Heart left ventricle (tissue), 16 donors: ENCODE measurements at places on chromosomes 2 and 18. TPM values are rescaled to one million over a fixed set of nuclear protein-coding genes. Genes with fewer than 3 reads are reported as not detected.

- H3K4me3 ChIP-seq: peak overlapping the region; percentile 57
- no peaks in the 10 kb centered on the region for H3K36me3 ChIP-seq
- H3K4me1 ChIP-seq: peaks cover 5% of the 10 kb centered on the region
- peaks cover 29% of the 10 kb centered on the region for H3K27me3 ChIP-seq
- H3K27ac ChIP-seq: no peak overlapping the region
Measured at GRCh38 chr2:154698721-154699574, 453 bp downstream of the KCNJ3 start.

- no peak for DNase-seq
- peaks cover 4% of the 10 kb centered on the region for H3K27me3 ChIP-seq
- H3K27ac ChIP-seq: no peak overlapping the region
- peaks cover 14% of the 10 kb centered on the region for H3K4me1 ChIP-seq
- no peaks in the 10 kb centered on the region for H3K36me3 ChIP-seq
Measured at GRCh38 chr2:154694881-154695280, 3.6 kb upstream of the KCNJ3 start.

- H3K36me3 ChIP-seq: no peaks in the 10 kb centered on the region
- no peak overlapping the region for H3K4me3 ChIP-seq
- no peaks in the 10 kb centered on the region for H3K27me3 ChIP-seq
- DNase-seq: no peak
- H3K27ac ChIP-seq: no peak overlapping the region
Measured at GRCh38 chr2:235538144-235538639, 44.3 kb downstream of the AGAP1 start.

- H3K4me3 ChIP-seq: no peak overlapping the region
- H3K27me3 ChIP-seq: no peaks in the 10 kb centered on the region
- DNase-seq: no peak
- H3K4me1 ChIP-seq: no peaks in the 10 kb centered on the region
- H3K27ac ChIP-seq: no peak overlapping the region
Measured at GRCh38 chr2:129248198-129248597, 731.3 kb upstream of the RAB6C start.

DNA sequence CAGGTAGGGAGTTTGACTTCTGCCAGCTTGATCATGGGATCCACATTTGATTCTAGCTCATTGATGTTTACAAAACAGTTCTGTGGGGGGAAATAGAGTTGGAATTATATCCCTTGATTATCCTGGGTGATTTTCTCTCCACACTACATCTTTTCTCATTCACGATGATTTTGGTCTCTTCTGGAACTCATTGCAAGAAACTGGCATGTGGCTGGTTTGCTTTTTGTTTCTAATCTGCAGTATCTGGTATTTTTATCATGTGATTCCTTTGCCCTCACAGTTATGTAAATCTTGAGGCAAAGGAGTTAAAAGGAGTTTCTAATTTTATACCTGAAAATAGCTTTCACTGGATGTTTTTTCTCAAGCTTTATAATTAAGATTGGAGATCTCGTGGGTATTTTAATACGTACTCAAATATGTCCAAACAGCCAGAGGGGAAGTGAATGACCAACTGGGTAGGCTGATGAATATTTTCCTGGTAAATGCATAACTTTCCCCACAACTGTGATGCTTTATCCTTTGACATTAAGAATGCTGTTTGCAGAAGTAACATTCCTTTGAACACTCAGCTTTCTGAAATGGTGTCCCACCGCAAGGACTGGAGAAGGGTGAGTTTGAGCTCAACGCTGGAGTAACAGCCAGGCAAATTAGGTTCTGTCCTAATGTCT is 502.9 kb upstream of the ZEB2 start:
- no peaks in the 10 kb centered on the region for H3K36me3 ChIP-seq
- DNase-seq: no peak
- peak overlapping the region; percentile 3 for H3K4me3 ChIP-seq
- H3K27ac ChIP-seq: no peak overlapping the region
- peaks cover 12% of the 10 kb centered on the region for H3K4me1 ChIP-seq

GRCh38 chr18:29596959-29597358 is 1420.0 kb upstream of the CDH2 start:
- H3K4me3 ChIP-seq: no peak overlapping the region
- H3K4me1 ChIP-seq: no peaks in the 10 kb centered on the region
- no peaks in the 10 kb centered on the region for H3K36me3 ChIP-seq
- H3K27me3 ChIP-seq: no peaks in the 10 kb centered on the region
- H3K27ac ChIP-seq: no peak overlapping the region
- DNase-seq: no peak

DNA sequence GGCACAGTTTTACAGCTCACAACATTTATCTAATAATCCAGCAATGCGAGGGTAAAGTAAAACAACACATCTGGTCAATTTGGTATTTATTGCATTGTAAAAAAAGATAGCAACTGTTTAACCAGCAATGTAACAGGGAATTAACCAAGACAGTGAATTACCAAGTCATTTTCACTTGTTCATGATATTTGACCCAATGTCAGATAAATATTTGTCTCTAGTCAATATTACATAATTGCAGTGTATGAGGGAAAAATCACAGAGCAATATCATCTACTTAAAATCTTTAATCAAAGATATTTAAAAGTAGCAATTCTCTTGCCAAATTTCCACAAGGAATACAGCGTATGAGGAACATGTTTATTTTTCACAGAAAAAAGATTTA is 1265.1 kb upstream of the CHAC2 start:
- H3K27me3 ChIP-seq: no peaks in the 10 kb centered on the region
- peaks cover 18% of the 10 kb centered on the region for H3K4me1 ChIP-seq
- no peak overlapping the region for H3K4me3 ChIP-seq
- H3K36me3 ChIP-seq: no peaks in the 10 kb centered on the region
- H3K27ac ChIP-seq: no peak overlapping the region
- DNase-seq: no peak

GRCh38 chr2:141871913-141872634 is 258.7 kb downstream of the LRP1B start:
- no peak overlapping the region for H3K27ac ChIP-seq
- DNase-seq: no peak
- no peaks in the 10 kb centered on the region for H3K27me3 ChIP-seq
- no peak overlapping the region for H3K4me3 ChIP-seq
- H3K36me3 ChIP-seq: no peaks in the 10 kb centered on the region

GRCh38 chr2:121248766-121249343 is 36.1 kb downstream of the TFCP2L1 start:
- no peaks in the 10 kb centered on the region for H3K4me1 ChIP-seq
- no peak overlapping the region for H3K4me3 ChIP-seq
- no peaks in the 10 kb centered on the region for H3K36me3 ChIP-seq

- DNase-seq: no peak
- H3K4me1 ChIP-seq: no peaks in the 10 kb centered on the region
- no peaks in the 10 kb centered on the region for H3K27me3 ChIP-seq
- H3K27ac ChIP-seq: no peak overlapping the region
Measured at GRCh38 chr18:61173554-61173953, 159.7 kb upstream of the CDH20 start.

DNA sequence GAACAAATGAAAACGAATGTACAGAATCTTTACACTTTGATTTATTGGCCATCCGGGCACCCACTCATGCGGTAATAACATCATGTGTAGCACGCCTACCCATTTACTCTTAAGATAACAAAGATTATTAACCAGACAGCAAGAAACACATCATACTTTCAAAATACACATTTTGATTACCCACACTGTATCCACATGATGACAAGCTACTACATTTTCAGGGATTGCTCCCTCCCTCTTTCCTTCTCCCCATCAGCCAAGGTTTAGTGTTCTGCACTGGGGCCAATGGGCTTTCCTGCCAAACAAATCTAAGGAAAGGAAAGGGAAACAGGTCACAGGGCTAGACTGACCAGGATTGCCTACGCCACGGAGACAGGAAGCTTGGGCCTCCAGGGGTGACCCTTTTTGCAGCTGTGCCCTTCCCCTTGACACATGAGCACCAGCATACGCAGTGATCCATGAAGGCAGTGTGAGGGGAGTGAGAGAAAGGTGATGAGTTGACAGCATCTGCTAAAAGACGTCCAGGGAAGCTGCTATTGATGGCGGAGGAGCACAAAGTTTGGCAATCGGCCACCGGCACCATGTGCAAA is 76.5 kb downstream of the ZNF521 start:
- H3K4me3 ChIP-seq: no peak overlapping the region
- H3K27ac ChIP-seq: no peak overlapping the region
- H3K27me3 ChIP-seq: no peaks in the 10 kb centered on the region
- no peak for DNase-seq
- H3K4me1 ChIP-seq: peaks cover 8% of the 10 kb centered on the region

DNA sequence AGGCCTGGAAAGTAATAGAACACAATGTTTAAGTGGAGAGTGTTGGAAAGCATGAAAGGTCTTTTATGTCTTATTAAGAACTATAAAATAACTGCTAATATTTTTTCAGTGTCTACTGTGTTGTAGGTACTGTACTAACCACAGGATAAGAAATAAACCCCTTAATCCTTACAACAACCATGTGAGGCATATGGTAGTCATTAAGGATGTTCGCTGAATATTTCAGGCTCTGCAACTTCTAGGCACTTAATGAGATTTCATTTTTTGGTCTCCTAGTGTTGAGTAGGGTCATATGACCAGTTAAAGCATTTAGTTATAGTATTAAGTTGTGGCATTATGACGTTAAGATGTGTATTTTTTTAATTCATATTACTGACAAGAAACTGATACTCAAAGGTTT is 346.6 kb upstream of the KCNH7 start:
- H3K27me3 ChIP-seq: no peaks in the 10 kb centered on the region
- no peak for DNase-seq
- no peak overlapping the region for H3K4me3 ChIP-seq
- no peaks in the 10 kb centered on the region for H3K4me1 ChIP-seq

GRCh38 chr18:50548160-50548559 is 11.7 kb upstream of the MAPK4 start:
- H3K27me3 ChIP-seq: no peaks in the 10 kb centered on the region
- H3K4me1 ChIP-seq: no peaks in the 10 kb centered on the region
- DNase-seq: no peak
- H3K4me3 ChIP-seq: no peak overlapping the region
- no peaks in the 10 kb centered on the region for H3K36me3 ChIP-seq

- no peaks in the 10 kb centered on the region for H3K4me1 ChIP-seq
- H3K27ac ChIP-seq: no peak overlapping the region
- DNase-seq: no peak
- no peak overlapping the region for H3K4me3 ChIP-seq
- H3K36me3 ChIP-seq: no peaks in the 10 kb centered on the region
- H3K27me3 ChIP-seq: no peaks in the 10 kb centered on the region
Measured at GRCh38 chr18:8351161-8351560, 258.1 kb upstream of the RAB12 start.

DNA sequence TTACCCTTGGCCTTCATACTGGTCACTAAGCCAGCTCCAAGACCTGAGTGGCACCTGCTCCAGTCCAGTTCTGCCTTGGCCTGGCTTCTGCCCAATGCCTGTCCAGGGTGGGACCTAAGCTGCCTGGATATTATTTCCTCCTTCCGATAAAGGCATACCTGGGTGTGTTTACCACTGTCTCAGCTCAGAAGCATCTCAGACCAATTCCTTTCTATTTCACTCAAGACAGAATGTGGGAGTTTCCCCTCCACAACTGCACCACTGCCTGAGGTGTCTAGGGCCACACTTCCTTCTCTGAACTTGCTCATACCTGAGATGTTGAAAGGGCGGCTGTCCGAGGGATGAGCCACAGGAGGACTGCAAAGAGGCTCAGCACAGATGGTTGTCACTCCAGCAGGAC is 18.4 kb upstream of the CAB39 start:
- no peak overlapping the region for H3K4me3 ChIP-seq
- no peak overlapping the region for H3K27ac ChIP-seq
- no peaks in the 10 kb centered on the region for H3K27me3 ChIP-seq
- DNase-seq: no peak
- H3K4me1 ChIP-seq: no peaks in the 10 kb centered on the region

DNA sequence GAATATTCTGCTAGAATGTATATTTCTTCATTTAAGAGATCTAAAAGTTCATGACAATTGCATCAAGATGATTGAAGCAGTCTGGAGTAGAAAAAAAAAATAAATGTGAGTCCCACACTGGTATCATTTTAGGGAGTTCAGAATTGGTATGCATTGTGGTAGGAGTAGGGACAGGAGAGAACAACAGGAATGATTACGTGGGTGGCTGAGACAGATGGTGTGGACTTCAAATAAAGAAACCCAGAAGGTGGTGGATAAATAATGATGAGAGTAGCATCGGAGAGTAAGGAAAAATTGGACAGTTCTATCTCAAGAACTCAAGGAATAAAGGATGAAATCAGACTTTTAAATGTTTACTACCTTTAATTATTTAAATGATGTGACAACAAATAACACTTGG is 289.6 kb downstream of the GALNT13 start:
- H3K27me3 ChIP-seq: no peaks in the 10 kb centered on the region
- H3K27ac ChIP-seq: no peak overlapping the region
- no peak for DNase-seq
- H3K4me1 ChIP-seq: no peaks in the 10 kb centered on the region

GRCh38 chr2:168539945-168540344 is 83.9 kb downstream of the CERS6 start:
- H3K27ac ChIP-seq: no peak overlapping the region
- no peaks in the 10 kb centered on the region for H3K36me3 ChIP-seq
- DNase-seq: no peak
- no peaks in the 10 kb centered on the region for H3K27me3 ChIP-seq
- no peak overlapping the region for H3K4me3 ChIP-seq

GRCh38 chr2:206937555-206937954 is 1.8 kb upstream of the CPO start:
- no peak overlapping the region for H3K4me3 ChIP-seq
- DNase-seq: no peak
- H3K27me3 ChIP-seq: no peaks in the 10 kb centered on the region
- H3K4me1 ChIP-seq: no peaks in the 10 kb centered on the region
- no peaks in the 10 kb centered on the region for H3K36me3 ChIP-seq

- H3K4me3 ChIP-seq: no peak overlapping the region
- no peaks in the 10 kb centered on the region for H3K27me3 ChIP-seq
- H3K4me1 ChIP-seq: no peaks in the 10 kb centered on the region
- DNase-seq: no peak
- H3K27ac ChIP-seq: no peak overlapping the region
Measured at GRCh38 chr2:228016402-228016801, 145.0 kb downstream of the DAW1 start.

DNA sequence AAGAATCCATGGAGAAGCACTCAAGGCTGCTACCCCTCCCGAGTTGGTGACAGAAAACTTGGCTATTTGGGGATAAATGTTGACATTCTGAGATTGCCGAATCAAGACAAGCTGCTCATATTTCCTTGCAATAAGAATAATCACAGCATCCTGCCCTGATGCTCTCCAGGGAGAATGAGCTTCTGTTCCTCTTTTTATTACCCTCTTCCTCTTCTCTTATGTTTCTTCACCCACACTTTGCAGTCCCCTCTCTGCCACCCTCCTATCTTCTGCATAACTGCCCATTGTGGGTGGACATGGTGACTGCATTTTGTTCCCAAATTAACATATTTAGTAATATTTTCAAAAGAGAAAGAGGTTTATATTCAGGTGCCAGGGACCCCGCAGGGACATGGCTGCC is 11.9 kb upstream of the MSGN1 start:
- no peaks in the 10 kb centered on the region for H3K36me3 ChIP-seq
- H3K27ac ChIP-seq: no peak overlapping the region
- H3K4me1 ChIP-seq: no peaks in the 10 kb centered on the region
- no peak overlapping the region for H3K4me3 ChIP-seq

The NAT8 gene
- total RNA-seq: not detected

The GNLY gene
- not detected for total RNA-seq

The TMEM17 gene
- total RNA-seq: 1.6 TPM

The CIDEA gene
- total RNA-seq: 5.5 TPM

The ZNF521 gene
- 12.2 TPM for total RNA-seq

The COLEC11 gene
- 2.3 TPM for total RNA-seq

The IDH1 gene
- total RNA-seq: 35.2 TPM

The CCDC68 gene
- 11.6 TPM for total RNA-seq

The LYPD6B gene
- not detected for total RNA-seq

The LYPD1 gene
- total RNA-seq: not detected

The COL4A3 gene
- 1.3 TPM for total RNA-seq

The DUSP11 gene
- total RNA-seq: 13.8 TPM

The LCT gene
- total RNA-seq: 0.06 TPM
